ENCODE measurements at places on chromosomes 6 and 20.

DNA sequence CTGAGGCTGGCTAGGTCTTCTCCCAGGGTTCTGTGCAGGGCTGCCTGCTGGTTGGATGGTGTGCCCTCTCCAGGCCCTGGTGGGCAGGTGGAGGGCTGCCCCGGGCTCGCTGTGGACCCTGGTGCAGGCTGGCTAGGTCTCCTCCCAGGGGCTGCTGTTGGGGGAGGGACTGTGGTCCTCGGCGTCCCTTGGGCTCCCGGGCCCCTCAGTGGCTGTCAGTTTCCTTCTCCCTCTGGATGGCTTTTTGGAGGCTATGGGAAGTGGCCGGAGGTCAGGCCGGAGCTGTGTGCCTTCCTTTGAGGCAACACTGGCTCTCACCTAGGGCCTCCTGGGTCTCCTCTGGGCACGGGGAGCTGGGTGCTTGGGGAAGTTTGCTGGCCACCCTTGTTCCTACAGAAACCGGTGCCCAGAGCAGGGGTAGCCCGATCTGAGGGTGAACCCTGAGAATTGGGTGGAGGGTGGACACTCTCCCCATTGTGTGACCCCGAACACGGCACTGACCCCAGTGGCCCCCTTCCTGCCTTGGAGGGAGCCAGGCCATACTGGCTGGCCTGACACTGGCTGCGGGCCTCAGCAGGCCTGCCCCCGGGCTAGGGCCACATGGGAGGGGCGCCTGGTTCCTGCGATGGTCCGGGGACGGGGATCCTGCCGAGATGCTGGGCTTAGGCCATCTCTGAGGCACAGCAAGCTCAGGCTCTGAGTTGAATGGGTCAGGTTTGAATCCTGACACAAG is 3.8 kb upstream of the CABLES2 start:
- no peak for DNase-seq

- DNase-seq = no peak
Measured at GRCh38 chr6:165808021-165808420, 145.0 kb upstream of the PDE10A start.

- DNase-seq = no peak
Measured at GRCh38 chr6:31641370-31641769, 11.1 kb downstream of the BAG6 start.

DNA sequence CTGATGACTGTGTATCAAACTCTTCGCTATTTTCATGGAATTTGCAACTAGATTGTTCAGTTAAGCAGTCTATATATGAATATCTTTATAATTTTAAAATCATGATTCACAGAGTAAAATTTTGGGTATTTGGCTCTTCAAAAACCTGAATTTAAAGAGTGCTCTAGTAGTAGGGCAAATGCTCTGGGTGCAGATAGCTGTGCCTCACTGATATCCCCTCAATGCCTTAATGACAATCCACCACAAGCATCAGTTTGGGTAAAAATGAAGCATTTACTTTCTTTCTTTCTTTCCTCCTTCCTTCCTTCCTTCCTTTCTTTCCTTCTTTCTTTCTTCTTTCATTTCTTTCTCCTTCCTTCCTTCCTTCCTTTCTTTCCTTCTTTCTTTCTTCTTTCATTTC is 239.7 kb downstream of the ADGRB3 start:
- DNase-seq = no peak

GRCh38 chr6:43334466-43335095 is 26.0 kb upstream of the CRIP3 start:
- DNase-seq = peak; percentile 64
